ENCODE measurements at places on chromosomes 6 and 20.

DNA sequence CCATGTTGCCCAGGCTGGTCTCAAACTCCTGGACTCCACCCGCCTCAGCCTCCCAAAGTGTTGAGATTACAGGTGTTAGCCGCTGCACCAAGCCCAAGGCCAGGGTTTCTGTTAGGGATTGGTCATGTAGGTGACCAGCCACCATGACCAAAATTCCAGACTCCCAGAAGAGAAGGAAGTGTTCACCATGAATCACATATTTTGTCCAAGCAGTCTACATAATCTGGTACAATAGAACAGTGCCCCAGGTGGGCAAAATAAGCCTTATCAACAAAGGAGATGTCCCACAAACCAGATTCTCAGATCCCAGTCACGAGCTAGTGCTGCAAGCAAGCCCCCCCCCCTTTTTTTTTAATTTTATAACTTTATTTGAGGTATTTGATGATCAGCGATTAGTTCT is 20.0 kb downstream of the ZNF341 start:
- peak; percentile 45 for DNase-seq

GRCh38 chr20:36538026-36538722 is 3.1 kb upstream of the MYL9 start:
- DNase-seq, result no peak

DNA sequence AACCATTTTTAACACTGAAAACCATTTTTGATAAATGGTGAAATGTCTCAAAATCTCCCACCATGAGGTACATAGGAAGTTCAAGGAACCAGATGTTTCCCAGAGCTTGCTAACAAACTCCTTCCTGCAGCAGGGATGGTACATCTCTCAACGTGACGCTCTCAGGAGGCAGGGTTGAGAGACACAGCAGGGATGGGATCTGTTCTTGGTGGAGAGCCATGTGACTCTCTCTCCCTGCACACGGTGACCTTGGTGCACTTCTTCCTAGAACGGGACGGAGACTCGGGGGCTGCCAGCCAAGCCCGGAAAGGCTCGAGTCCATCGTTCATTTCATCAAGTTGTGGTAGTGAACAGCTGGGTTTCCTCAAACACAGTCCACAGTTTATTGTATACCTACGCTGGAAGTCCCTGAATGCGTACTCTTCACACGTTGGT is 94.2 kb downstream of the FAM50B start:
- DNase-seq, result no peak

- DNase-seq, result no peak
Measured at GRCh38 chr6:110043366-110043994, 65.4 kb downstream of the GPR6 start.

DNA sequence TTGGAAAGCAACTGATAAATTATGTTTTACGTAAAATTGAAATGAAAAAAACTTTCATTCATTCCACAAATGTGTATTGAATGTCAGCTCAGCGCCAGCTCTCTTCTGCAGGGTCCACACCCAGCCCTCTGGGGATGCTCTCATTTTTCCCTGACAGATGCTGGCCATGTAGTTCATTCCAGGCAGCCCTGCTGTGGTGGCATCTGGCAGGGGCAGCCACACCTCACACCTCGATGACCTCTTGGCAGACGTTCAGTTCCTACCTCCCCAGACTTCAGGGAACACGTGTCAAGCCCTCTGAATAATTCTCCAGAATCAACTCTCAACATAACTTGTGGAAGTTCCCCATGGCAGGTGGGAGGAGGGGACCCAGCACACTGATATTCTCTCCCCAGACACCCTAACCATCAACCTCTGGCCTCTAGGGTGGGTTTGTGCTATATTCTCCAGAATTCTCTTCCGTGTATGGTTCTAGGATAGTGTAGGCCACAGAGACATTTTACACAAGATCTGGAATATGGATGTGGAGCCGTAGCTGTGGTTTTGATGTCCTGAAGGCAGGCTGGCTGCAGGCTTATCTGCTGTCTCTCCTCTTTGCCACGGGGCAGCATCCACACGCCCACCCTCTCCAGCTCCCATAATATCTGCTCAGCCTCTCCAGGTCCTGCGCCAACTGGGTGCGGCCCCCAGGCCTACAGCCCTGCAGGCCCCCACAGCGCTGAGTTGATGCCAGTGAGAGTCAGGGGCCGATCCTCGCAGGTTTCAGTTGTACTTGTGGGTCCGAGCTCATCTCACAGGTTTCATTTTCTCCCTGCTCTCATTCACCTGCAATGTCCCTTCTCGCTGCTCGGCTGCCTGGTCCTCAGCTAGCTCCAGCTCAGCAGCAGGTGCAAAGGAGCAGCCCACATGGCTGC is 175.8 kb upstream of the ARID1B start:
- DNase-seq, result no peak

- no peak for DNase-seq
Measured at GRCh38 chr6:78850621-78851020, 16.7 kb upstream of the IRAK1BP1 start.

DNA sequence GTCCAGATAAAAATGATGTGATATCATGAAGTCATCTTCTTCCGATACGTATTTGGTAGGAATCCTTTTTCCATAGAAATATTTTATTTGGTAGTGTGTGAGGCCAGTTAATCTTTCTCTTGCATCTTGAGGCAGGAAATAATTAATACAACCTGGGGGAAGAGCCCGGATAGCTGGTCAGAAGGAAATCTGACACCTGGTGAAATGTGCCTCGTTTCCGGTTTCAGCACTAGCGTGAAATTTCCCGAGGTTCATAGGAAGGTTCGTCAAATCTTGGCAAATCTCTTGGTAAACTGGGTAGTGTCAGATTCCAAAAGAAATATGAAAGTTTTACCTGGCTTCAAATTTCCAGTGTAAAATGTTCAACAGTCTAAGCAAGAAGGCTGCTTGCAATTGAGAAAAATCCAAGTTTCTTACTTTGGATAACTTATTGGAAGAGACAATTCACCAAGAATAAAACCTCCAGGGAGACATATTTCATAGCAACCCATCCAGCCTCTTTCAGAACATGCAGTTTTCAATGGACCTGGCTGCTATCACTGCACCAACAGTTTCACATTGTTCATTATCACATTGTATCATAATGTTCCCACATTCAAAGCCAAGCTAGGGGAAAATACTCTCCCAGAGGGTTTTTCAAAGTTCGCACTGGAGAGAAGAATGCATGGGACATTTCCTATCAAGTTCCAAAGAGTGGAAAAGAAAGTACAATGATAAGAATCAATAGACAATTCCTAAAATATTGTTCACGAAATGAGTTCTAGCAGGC is 454.5 kb upstream of the CITED2 start:
- DNase-seq, result no peak

GRCh38 chr6:29734046-29735018 is 11.1 kb downstream of the HLA-F start:
- DNase-seq, result no peak

DNA sequence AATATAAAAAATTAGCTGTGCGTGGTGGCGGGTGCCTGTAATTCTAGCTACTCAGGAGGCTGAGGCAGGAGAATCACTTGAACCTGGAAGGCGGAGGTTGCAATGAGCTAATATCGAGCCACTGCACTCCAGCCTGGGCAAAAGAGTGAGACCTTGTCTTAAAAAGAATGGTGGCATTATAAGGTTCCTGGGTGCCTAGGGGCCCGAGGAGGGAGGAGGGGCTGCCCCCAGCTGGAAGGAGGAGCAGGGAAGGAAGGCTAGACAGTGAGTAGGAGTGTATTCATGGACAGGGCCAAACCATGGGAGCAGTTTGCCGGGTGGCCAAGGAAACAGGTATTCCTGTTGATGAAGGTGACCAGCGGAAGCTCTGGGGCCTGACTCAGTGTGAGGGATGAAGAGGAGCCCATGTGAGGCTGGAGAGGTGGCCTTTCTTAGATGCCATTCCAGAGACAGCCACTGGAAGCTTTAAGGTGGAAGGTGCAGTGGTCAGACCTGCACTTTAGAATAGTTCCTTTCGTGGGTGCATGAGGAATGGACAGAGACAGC is 24.2 kb downstream of the MANBAL start:
- DNase-seq, result no peak

DNA sequence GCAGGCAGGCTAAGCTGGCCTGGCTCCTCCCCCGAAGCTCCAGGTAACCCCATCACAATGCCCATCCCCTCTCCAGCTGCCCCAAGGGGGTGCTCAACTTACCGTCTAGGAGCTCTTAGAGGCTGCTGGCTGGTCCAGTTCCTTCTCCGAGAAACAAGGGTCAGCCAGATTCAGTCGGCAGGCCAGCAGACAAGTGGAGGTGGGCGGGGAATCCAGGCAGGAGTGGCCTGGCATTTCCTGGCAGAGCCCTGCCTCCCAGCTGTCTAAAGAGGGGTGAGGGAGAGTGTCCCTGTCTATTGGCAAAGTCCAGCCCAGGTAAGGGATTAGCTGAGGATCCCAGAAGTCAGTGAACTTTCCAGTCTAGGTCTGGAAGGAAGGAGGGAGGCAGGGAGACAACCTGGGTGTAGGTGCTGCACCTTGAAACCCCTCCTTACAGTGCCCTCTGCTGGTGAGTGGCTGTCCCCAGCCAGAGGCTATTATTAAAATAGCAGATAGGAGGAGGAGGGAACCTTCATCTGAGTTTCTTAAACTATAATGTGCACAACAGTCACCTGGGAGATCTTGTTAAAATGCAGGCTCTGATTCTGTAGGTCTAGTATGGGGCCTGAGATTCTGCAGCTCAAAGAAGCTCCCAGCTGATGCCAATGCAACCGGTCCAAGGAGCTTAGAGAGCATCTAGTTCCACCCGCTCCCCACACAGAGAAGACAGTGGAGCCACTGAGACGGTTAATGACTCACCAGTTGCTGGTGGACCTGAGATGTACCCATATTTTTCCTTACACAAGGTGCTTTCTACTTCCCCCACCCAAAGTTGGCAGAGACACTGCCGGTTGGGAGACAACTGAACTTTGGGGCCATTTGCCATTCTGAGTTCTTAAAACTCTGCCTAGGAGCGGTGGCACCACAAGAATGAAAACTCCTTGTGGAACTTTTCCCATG is at the start of gene UNC5CL:
Gene UNC5CL (minus strand): TSS at position 162 of the 939 bp plus-strand sequence. CDS start 4,147 bp downstream, outside the sequence.
- DNase-seq, result no peak

DNA sequence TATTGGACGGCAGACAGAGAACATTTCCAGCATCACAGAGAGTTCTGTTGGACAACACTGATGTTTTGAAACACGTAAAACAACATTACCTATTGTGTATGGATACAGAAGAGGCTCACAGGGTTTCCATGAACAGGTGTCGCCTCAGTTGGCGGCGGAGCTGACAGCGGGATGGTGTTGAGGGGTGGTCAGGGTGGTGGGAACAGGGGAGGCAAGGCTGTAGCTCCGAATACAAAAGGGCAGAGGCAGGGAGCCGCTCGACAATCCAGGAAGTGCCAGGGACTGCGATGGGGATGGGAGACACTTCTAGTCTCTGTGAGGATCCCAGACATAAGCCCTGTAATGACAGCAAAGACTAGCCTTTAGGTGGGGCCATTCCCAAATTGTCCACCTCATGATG is 14.5 kb upstream of the PI16 start:
- DNase-seq, result no peak

DNA sequence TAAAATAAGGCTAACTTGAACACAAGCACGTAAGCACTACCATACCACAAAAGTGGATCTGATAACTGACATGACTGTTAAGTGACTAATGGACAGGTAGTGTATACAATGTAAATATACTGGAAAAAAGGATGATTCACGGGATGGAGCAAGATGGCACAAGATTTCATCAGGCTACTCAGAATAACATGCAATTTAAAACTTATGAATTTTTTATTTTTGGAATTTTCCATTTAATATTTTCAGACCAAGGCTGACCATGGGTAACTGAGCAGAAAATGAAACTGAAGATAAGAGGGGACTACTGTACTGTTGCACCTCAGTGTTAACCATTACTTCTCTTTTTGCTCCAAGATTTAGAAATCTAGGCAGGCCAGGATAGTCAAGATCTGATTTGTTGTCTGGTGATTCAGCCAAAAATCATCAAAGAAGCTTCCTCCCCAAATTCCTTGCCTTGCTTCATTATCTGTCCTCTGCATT is 45.4 kb downstream of the TPBG start:
- DNase-seq, result peak; percentile 50

GRCh38 chr6:36023996-36024795 is at the start of gene SLC26A8:
Gene SLC26A8, minus strand, starts transcription at chr6:36024641. Its CDS starts 4,934 bp downstream, at chr6:36019707.
- DNase-seq, result no peak

DNA sequence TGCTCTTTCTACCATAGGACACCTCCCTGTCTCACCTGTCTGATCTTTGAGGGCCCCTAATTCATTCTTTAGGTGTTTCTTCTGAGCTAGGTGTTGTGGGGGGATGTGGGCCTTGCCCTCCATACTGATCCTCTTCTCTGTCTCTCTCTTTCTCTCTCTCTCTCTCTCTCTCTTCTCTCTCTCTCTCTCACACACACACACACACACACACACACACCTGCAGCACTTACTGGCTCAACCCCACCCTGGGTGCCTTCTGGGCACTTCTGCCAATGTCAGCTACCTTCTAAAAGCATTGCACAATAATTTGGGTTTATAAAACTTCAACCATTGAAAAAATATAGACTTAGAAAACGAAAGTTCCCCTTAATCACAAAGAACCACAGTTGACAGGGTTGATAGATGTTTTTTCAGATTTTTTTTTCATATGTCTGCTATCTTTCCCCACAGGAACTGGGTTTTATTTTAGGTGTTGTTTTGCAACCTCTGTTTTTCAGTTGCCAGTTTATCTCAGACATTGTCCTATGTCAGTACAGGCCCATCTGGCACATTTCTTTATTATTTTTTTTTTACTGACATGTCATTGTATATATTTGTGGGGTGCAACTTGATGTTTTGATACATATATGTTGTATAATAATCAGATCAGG is 28.1 kb downstream of the PKIG start:
- no peak for DNase-seq

DNA sequence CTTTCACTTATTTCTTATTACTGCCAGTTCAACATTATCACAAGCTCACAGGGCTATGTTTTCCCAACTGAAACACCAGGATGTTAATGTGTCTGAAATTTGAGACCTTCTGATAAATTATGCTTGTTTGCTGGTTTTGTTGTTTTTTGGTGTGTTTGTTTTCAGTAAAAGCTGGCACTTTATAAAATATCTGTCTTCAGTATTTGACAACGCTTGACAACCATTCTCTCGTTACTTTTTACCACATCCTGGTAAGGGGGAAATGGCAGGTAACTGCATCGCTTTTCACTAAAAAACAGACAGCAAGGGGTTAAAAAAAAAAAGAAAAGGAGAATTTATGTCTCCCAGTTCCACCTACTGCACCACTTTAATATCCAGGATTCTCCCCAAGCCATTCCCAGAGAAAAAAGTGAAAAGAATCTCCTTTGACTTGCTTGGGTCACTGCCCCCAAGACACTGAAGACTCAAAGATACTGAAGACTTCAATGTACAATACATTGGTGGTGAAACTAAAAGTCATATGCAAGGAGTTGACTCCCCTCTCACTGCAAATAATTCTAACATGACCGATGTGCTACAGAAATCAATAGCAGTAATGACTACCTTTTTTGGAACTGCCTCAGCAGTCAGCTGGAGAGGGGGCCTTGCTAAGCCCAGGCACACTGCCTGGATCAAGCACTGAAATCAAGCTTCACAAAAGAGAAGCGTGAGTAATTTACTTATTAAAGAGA is 88.9 kb downstream of the HIVEP2 start:
- DNase-seq, result no peak
